DMS153 (cell line): ENCODE measurements at places on chromosomes 6 and 20.

DNA sequence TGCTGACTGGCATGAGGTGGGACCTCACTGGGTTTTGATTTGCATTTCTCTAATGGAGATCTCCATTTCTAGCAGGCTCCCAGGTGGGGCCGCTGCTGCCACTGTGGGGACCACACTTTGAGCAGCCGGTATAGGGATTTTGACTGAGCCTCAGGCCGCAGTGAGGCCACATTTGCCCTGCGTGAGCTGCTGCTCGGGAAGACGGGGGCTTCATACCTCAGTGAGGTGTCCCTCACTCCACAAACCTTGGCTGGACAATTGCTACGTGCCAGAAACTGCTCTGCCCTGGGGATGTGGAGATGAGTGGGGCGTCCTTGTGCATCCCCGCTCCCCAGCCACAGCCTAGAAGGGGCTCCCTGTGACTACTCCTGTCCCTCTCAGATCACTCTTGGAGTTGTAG, 134.3 kb downstream of the ANKRD60 start:
- no peak for DNase-seq

- DNase-seq = no peak
Measured at GRCh38 chr6:26183237-26183580, 96.0 kb downstream of the HFE start.

- DNase-seq = no peak
Measured at GRCh38 chr6:100134703-100135102, 140.7 kb upstream of the MCHR2 start.

- no peak for DNase-seq
Measured at GRCh38 chr6:42987533-42988451, 3.4 kb downstream of the PPP2R5D start.

DNA sequence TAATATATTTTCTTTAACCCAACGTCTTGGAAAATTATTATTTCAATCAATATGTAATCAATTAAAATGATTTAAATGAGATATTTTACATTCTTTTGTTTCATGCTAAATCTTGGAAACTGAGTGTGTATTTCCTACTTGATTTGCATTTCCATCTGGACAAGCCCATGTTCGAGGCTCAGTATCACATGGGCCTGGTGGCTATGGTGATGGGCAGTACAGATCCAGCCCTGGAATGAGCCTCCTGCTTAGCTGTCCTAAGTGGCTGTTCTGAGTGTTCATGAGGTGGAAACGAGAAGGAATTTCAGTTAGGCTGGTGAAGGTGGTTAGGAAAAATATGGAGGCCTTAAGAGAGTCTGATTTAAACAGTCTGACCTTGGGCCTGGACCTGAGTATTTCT, 73.0 kb upstream of the ATXN1 start:
- DNase-seq = no peak

DNA sequence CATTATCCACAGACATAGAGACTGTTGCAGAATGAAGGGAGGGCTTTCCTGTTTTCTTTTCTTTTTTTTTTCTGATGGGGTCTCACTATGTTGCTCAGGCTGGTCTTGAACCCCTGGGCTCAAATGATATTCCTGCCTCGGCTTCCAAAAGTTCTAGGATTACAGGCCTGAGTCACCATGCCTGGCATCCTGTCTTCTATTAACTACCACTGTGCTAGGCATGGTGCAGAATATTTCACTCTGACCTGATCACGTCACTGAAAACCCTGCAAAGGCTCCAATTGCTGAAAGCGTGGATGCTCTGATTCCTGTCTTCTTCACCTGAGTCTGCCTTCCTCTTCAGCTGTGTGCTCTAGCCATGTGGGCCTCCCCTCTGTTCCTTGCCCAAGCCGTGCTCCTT, 8.5 kb upstream of the DNMT3B start:
- DNase-seq = no peak

DNA sequence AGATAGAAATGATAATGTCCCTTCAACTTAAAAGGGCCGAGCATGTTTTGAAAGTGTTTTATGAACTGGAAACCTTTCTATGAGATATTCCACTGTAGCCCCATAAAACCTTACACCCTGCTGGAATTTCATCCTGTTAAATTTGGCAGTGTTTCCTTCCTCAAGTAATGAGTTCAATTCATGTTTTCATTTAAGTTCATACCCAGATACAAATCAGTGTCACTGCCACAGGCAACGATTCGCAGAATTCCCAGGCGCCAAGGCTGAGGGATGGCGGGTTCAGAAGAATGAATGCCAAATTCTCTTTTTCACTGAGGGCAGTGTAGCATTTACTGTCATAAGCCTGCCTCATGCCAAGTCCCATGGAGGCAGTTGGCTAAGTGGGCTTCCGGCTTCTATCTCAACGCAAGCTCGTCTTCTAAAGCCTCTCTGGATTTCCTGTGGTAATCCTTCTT, 511.8 kb upstream of the ID4 start:
- no peak for DNase-seq
